ENCODE measurements at places on chromosomes 12 and 14. TPM values are rescaled to one million over a fixed set of nuclear protein-coding genes. Genes with fewer than 3 reads are reported as not detected.

DNA sequence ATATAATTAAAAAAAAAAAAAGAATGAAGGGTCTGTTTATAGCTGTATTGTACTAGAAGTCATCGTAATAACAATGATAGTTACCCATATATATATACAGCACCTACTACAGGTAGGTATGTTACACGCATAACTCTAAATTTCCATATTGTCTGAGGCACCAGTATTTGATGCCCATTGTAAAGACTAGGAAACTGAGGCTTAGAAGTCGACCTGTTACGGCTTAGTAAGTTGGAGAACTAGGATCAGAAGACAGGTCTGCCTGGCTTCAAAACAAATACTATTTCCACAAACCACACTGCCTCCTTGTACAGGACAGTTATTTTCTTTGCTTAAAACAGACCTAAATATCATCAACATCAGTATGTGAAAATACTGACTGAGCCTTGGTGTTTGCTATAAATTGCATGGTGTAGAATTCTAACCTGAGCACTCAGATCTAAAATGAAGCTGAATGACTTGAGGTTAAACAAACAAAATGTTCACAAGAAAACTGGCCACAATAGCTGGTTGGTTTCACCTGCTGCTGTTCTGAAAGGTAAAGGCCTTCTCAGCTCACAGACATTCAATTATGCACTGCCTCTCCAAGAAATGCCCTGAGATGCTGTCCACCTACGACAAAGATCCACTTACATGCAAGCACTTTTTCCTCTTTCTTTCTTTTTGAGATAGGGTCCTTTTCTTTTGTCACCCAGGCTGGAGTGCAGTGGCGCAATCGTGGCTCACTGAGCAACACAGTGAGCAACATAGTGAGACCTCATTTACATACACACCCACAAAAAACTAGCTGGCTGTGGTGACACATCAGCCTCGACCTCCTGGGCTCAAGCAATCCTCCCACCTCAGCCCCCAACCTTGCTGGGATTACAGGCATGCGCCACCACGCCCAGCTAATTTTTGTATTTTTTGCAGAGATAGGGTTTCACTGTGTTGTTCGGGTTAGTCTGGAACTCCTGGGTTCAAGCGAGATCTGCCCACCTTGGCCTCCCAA, 35.7 kb downstream of the SSH1 start:
- DNase-seq = no peak

- peak; percentile 16 for DNase-seq
Measured at GRCh38 chr14:104876251-104876699, 11.2 kb downstream of the CEP170B start.

DNA sequence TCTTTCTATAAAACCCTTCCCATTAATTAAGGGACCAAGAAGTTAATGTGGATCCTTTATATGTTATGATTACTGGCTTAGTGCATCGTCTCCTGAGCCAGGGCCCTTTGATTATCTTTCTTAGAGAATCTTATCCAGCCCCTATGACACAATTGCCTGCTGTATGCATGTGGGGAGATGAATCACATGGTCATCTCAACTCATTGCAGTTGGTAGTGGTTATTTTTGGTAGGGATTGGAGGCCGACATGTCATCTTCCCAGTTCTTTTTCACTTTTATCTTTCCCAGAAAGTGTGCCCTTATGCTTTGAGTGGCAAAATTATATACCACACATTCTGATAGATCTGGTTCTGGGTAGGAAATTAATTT, 26.0 kb downstream of the ZNF664 start:
- peak; percentile 22 for DNase-seq

DNA sequence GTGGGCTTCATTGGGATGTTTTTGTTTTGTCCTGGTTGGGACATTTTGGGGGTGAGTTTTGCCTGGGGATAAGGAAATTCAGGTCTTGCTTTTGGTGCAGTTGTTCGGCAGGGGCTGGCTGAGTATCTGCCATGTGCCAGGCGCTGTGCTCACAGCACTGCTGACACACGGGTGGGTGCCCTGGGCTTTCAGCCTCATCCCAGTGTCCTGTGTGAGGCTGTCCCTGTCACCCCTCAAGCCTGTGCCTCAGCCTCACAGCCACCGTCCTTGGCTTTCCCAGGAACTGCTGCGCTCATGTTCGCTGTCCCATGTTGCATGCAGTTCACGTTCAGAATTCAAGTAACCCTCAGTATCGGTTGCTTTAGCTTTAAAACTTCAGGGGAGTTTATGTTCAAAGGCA, 24.9 kb downstream of the XRCC3 start:
- no peak for DNase-seq

DNA sequence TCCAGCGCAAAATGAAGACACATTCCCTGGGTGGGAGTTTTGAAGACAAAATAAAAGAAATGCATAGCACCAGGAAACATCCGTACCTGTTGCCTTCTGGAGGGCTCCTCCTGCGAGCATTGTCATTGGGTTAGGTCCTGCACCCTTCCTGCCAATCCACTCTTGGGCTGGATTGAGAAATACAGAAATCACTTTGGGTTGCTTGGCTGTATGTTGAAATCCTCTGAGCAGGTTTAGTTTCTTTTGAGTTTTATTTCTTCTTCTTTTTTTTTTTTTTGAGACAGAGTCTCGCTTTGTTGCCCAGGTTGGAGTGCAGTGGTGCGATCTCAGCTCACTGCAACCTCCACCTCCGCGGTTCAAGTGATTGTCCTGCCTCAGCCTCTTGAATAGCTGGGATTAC, 67.6 kb downstream of the ARF6 start:
- DNase-seq = no peak

GRCh38 chr12:26629864-26630263, 203.1 kb downstream of the ITPR2 start:
- no peak for DNase-seq

DNA sequence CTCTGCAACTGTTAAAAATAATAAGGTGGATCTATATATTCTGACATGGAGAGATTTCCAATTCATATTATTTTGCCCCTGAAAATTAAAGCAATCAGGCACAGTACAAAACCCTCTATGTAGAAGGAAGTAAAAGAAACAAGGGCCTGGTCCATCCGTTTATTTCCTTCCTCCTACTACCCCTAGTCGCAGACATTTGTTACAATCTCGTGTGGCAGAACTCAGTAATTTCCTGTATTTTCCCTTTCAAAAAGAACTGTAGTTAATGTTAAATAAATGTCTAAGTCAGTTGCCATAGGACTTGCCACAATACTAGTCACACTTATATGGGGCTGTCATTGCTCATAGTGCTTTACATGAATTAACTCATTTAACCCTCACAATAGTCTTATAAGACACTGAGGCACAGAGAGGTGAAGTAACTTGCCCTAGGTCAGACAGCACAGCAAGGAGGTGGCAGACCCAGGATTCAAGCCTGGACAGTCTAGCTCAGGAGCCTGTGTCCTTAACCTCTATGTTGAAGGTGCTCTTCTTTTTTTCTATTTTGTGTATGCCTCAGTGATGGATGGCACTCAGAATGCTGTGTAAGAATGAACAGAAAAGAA, 24.2 kb downstream of the NINJ2 start:
- no peak for DNase-seq

- no peak for DNase-seq
Measured at GRCh38 chr12:116476227-116476822, 82.9 kb upstream of the MAP1LC3B2 start.

DNA sequence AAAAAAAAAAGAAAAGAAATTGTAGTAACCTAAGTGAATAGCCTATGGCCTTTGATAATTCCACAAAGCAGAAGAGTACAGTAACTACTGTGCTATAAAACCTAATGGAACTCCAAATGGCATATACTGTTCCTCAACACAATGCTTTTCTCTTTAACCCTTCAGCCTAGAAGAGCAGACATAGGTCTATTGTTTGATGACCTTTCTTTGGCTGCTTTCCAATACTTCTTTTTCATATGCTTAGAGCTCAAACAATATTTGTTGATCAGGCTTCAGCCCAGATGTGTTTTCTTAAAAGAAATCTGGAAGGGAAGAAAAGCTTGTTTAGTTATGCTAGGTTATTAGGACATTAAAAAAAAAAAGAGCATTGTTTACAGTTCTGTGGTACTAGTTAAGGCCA, 116.4 kb downstream of the NTN4 start:
- no peak for DNase-seq

GRCh38 chr12:118611295-118611694, 234.9 kb downstream of the SUDS3 start:
- DNase-seq = no peak

- DNase-seq = no peak
Measured at GRCh38 chr12:22333713-22334409, 646 bp downstream of the ST8SIA1 start.

GRCh38 chr12:132710043-132710404, 618 bp upstream of the PGAM5 start:
- DNase-seq = no peak

GRCh38 chr12:131056626-131057025, 102.9 kb downstream of the ADGRD1 start:
- no peak for DNase-seq

- no peak for DNase-seq
Measured at GRCh38 chr12:48037267-48037915, 33.1 kb upstream of the COL2A1 start.

GRCh38 chr12:115810122-115810901, 467.2 kb downstream of the MED13L start:
- DNase-seq = no peak

- peak; percentile 80 for DNase-seq
Measured at GRCh38 chr12:112419297-112420133, 768 bp downstream of the PTPN11 start.

DNA sequence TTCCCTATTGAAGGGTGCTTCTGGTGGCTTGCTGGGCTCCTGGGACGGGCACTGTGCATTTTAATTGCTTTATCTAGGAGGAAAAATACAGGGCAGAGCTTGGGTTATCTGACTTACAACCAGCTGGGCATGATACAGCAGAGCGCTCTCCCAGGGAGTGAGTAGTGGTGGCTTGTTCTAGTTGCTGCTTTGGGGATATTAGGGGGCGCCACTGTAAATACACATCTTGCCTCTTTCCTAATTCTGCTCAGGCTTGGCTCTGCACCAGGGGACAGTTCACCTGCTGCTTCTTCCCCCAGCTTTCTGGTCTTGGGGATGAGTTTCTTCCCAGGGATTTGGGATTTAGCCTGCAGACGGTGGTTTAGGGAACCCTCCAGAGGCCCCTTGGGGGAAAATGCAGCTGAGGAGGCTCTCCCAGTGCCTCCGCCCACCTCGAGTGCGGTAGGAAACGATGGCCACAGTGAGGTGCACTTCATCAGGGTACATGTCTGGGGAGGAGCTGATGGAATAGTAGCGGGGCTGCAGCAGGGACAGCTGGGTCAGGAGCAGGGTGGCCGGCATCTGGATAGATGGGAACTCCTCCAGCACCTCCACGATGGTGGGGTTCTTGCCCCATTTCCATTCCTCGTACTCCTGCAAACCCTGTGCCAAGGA, 36.9 kb upstream of the FBXO21 start:
- DNase-seq = no peak

GRCh38 chr12:114670291-114670980, 13.5 kb downstream of the TBX3 start:
- no peak for DNase-seq

GRCh38 chr14:103576371-103577024, 13.7 kb downstream of the COA8 start:
- peak; percentile 87 for DNase-seq

GRCh38 chr14:105857826-105858675, 331.7 kb downstream of the TMEM121 start:
- no peak for DNase-seq

DNA sequence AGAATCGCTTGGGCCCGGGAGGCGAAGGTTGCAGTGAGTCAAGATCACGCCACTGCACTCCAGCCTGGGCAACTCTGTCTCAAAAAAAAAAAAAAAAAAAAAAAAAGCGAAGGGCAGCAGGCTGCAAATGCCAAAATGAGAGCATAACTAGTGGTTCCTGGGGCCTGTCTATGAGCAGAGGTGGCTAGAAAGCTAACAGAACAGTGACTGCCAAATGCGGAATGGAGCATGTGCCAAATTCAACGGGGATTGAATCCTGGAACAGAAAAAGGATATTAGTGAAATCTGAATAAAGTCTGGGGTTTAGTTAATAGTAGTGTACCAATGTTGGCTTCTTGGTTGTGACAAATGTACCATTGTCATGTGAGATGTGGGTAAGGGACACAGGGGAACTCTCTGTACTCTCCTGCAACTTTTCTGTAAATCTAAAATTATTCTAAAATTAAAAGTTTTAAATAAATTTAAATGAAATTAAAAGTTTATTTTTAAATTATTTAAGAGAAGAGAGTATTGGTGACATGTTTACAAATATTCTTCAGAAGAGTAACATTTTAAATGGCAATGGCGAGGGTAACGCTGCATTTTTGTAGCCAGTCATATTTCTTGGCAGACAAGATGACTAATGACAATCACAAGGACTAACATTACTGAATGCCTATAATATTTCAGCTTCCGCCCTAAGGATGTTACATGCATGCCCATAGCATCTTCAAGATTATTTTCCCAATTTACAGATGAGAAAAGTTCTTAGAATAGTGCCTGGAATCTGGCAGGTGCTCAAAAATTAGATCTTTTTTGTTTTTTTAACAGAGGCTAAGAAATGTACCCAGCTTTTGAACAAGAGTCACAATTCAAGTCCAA, 28.9 kb upstream of the NUDT4 start:
- no peak for DNase-seq

DNA sequence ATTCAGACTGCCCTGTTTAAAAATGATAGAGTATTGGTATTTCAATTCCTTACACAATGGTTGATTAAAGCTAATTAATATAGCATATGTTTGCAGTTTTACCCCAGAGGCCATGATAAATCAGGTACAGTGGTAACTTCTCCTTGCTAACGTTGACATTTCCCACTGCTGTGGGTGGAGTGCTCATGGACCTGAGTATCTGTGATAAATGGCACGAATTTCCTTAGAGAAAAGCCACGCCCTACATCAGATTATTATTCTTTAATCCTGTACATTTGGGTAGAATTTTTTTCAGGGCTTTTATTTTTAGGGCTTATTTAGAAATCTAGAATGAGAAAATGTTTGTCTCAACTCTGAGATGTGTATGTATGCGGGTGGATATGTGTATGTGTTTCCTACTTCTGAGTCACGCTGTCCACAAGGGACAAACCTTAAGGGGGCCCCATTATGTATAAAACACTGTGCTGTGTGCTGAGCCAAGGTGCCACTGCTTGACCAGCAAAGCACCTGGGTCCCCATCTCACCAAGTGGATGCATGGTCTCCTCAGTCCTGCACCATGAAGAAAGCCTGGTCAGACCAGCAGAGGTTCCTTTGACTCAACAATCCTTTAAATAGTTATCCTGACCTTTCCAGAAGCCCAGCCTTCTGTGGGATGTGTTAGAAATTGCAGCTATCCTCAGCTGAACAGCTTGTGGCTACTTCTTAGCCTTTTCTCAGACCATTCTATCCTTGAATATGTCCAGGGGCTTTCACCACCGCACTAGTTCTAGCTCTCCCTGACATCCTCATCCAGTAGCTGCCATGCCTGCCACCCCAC, 57.9 kb upstream of the STK38L start:
- no peak for DNase-seq

RPL41 gene
- total RNA-seq = 3,324 TPM

ACOT4 gene
- not detected for total RNA-seq

NUAK1 gene
- total RNA-seq = 11.0 TPM

KRT73 gene
- not detected for total RNA-seq

CD4 gene
- total RNA-seq = 0.11 TPM

C1QL4 gene
- not detected for total RNA-seq

BLTP3B gene
- total RNA-seq = 31.4 TPM

Data from HFFc6 (cell line).